GM10248 (cell line): ENCODE measurements at places on chromosomes 4 and X.

DNA sequence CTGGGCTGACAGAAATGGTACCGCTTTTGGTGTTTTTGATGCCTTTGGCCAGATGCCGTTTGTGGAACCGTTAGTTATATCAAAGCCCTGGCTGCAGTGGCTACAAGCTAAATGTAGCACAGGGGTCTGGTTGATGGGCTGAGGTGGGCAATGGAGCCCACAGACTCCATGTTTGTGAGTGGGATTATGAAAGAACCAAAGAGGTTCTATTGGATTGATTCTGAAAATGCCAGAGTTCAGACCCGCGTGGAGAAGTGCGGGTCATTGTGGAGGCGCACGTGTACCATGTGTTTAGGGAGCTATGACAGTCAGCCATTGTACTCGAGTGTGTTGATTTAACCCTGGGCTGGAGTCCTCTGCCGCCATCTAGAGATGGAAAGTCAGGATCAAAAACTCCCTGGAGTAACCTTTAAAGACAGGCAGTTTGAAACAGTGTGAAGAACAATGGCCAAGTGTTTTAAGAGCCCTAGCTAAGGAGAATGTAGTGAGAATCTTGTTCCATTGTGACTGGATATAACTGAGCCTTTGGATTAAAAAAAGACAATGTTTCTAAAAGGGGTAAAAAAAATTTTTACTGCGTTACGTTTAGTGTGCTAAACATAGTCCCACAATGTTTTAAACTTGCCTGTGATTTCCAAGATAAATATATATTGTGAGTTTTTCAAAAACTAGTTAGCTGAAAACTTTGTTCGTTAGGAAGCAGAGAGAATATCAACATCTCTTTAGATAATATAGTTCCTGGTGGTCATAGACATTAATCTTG lies 12.7 kb downstream of the ART3 start:
- peak; percentile 31 for DNase-seq

- no peak for DNase-seq
Observed at GRCh38 chrX:23668335-23668734, 1.0 kb downstream of the PRDX4 start.

DNA sequence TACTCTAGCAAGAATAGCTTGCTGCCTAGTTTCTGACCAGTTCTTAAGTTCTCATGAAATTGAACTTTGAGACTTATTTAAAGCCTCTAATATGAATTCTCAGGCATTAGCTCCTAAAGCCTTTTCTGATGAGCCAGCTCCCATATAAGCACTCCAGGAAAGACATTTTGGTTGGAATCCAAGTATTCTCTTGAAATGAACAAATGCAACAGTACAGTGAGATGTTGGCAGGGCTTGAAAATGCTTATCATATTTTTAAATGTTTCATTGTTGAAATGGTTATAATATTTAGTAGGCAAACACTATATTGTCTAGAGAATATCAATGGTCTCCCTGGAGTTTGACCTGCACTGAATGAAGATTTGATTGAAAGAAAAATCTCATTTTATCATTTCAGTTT lies 240.3 kb downstream of the ANK2 start:
- DNase-seq, result no peak

DNA sequence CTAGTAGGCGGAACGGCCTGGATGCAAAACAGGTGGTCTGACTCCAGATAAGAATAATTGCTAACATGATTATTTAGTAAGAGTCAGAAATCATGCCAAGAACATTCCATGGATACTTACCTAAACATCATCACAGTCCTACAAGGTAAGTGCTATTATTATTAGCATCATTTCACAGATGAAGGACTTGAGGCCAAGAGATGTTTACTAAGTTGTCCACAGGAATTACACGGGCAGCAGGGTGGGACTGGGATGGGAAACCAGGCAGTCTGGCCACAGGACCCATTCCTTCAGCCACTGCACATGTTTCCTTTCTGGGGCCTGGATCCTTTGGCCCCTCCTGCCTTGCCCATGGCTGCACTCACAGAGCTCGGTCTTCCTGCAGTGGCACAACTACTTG lies 48.3 kb downstream of the ANAPC4 start:
- DNase-seq, result no peak

- no peak for DNase-seq
Observed at GRCh38 chr4:127775843-127776242, 6.3 kb upstream of the HSPA4L start.

GRCh38 chrX:264634-265455 lies 16.3 kb upstream of the PLCXD1 start:
- DNase-seq, result no peak

- DNase-seq, result no peak
Observed at GRCh38 chr4:124515591-124515990, 196.9 kb downstream of the ANKRD50 start.

- DNase-seq, result no peak
Observed at GRCh38 chr4:93918856-93919255, 90.3 kb downstream of the ATOH1 start.

- DNase-seq, result no peak
Observed at GRCh38 chrX:139202742-139203420, 327.7 kb upstream of the F9 start.

GRCh38 chr4:164251257-164251656 lies 502.7 kb upstream of the SMIM31 start:
- no peak for DNase-seq

- no peak for DNase-seq
Observed at GRCh38 chr4:140695483-140695882, 60.7 kb downstream of the TBC1D9 start.
